ENCODE measurements at places on chromosomes 4 and X.

- DNase-seq = no peak
These were observed 408.2 kb downstream of the SMARCA1 start for GRCh38 chrX:129115104-129115503.

DNA sequence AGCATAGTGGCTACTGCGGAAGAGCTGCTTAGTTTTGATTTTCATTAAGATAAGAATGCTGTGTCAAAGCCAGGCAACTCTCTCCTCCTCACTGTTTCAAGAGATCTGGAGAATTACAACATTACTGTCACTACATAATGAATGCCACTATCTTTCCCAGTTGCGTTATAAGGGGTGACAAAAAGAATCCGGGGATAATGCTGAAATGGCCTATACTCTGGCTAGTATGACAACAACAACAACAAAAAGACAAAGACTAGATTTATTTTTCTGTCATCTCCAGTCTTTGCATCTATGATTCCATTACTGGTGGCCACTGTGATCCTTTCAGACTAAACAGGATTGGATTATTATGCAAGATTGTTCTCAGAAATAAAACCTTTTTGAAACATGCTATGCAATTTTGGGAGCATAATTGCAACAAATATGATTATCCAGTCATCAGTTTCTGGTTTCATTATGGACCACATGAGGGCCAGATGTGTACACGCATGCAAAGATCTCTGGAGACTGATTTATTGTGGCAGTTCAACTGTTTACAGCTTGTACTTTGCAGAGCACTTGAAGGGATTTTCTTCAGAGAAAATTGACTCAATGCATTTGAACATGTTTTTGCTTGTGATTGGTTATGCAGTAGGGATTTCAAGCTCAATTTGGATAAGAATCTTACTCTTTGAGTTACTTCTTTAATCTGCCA, 31.1 kb upstream of the SPANXB1 start:
- no peak for DNase-seq

GRCh38 chr4:78552389-78553042, 946 bp downstream of the ANXA3 start:
- no peak for DNase-seq

- DNase-seq = no peak
These were observed 69.2 kb upstream of the PNPLA4 start for GRCh38 chrX:7996414-7996813.

DNA sequence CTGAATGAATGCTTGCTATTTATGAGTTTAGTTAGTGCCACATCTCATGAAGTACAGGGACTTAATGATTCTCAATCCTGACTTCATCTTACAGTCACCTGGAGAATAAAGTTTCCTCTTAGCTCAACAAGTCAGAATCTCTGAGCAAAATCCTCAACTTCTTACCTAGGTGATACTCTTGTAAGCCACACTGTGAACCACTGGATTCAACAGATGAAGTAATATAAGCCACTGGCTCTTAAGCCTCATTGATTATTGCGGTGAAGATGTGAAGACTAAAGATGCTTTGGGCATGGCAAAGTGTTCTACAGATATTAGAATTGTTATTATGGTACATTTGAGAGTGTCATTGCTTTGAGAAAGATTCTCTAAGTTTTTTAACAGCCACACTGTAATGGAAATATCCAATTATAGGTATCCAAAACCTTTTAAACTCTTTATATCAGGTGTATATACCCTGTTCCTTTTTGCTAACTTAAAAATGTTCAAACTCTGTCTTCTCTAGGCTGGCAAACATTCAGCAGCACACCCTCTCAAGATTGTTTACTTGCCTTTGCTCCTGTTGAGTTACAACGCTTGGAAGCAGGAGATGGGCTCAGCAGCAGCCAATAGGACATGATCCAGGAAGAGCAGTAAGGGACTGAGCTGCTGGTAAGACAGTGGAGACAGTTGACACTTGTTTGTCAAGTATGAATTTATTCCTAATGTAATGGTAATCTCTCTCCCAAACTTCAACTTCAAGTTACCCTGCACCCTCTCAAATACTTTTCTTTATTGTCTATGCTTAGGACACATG, 43.4 kb downstream of the TET2 start:
- no peak for DNase-seq

- no peak for DNase-seq
These were observed 241.9 kb upstream of the SFRP2 start for GRCh38 chr4:154030746-154031145.

GRCh38 chrX:149648932-149649331, 17.3 kb upstream of the TMEM185A start:
- no peak for DNase-seq

GRCh38 chr4:75391489-75392166, 122.6 kb downstream of the RCHY1 start:
- no peak for DNase-seq
